ENCODE measurements at places on chromosomes 2 and 18.

GRCh38 chr18:62596145-62597005 is 73.5 kb downstream of the ZCCHC2 start:
- no peak for DNase-seq

GRCh38 chr2:134244587-134244986 is 9.3 kb upstream of the MGAT5 start:
- DNase-seq = no peak

DNA sequence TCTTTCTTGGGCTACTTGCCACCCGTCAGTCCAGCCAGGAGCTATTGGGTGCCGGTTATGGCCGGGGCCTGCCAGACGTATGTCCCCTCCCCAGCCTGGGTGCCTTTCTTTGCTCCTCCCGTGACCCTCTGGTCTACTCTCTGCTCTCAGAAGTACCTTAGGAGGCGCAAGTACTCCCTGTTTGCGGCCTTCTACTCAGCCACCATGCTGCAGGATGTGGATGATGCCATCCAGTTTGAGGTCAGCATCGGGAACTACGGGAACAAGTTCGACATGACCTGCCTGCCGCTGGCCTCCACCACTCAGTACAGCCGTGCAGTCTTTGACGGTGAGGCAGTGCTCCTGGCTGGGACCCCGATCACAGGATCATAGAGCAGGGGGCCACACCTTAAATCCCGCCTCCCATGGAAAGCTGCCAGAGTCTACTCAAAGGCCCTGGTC is 99.5 kb downstream of the DYSF start:
- no peak for DNase-seq

DNA sequence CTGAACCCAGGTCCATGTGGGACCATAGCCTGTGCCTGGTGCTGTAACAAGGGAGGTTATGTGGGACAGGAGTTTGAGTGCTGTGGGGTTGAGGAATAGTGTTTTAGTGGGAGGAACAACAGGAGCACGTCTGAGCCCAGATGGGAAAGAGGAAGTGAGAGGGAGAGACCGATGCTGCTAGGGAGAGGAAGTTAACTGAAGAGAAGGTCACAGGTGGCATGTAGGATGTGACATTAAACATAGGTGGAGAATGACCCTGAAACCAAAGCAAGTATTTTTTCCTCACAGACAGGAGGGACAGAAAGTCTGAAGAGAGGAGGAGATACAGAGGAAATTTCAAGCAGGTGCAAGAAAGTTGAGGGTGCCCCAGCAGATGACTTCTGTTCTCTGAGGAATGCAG is 87.8 kb downstream of the ACOXL start:
- no peak for DNase-seq

GRCh38 chr2:84919885-84920580 is 14.6 kb downstream of the TMSB10 start:
- DNase-seq = no peak

DNA sequence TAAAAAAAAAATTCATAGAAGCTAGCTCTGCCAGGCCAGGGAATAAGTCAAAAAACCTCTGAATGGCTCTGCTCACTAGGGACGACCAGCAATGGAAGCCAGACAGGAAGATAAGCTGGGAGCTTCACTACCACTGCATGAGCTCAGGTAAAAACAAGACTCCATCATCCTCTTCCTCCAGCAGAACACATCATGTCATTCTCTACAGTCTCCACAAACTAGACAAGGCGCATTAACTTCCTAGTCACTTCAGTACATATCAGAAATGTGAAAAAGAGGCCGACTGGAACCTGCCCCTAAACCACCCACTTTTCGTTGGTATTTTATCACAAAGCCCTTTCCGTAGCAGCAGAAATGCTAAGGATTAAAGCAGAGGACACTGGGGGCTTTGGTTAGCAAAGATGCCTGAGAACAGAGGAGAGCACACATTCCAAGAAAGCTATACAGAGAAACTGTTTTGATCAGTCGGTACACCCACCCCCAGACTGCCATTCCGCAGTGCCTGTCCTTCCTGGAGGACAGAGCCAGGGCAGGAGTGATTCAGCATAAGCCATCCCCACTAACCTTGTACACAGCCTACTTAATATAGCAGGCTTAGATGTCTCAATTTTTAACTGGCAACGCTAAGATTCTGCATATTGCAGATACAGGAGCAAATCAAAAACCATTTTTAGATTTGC is 53.4 kb downstream of the AAK1 start:
- no peak for DNase-seq

DNA sequence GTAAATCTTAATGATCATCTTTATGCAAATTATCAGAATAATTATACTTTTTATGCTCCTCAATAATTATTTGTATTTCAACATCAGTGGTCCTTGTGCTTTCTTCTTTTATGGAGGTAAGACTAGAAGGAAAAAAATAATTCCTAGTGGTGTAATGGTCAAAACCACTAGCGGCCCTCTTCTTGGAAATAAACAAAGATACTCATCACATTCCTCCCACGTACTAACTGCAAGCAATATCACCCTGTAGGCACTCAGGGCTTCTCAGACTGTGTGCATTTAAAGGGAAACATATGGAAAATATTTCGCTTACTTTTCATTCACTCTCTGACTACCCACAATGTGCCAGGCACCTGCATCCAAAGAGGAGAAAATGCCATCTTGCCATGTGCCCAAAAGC is 263.7 kb downstream of the DOK6 start:
- DNase-seq = no peak

DNA sequence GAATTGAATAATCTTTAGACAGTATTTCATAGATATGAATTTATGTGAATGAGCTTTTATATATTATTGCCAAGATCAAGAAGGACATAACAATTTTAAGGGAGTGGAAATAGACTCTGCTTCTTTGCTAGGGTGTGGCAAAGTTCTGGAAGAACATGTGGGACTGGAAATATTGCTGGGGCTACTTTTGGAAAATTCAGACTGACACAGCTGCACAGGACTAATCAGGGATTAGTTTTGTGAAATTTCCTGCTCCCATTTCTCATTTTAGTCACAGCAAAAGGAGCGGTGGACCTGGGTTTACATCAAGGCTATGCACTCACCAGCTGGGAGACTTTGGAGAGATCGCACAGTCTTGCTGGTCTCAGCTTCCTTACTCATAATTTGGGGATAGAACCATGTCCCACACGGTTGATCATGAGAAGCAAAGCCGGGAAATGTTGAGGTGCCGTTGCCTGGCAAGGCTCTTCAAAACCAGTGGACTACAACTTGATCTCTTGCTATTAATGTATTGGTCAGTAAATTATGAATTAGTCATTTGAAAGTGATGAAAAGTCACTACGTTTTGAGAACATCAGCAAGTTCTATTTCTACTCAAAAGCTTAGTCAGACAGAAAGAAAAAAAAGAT is 42.4 kb downstream of the IL1RL2 start:
- no peak for DNase-seq
